ENCODE measurements at places on chromosomes 5 and 9.
A peak's percentile ranks its signal among the peaks of the same experiment; 100 is the strongest.

DNA sequence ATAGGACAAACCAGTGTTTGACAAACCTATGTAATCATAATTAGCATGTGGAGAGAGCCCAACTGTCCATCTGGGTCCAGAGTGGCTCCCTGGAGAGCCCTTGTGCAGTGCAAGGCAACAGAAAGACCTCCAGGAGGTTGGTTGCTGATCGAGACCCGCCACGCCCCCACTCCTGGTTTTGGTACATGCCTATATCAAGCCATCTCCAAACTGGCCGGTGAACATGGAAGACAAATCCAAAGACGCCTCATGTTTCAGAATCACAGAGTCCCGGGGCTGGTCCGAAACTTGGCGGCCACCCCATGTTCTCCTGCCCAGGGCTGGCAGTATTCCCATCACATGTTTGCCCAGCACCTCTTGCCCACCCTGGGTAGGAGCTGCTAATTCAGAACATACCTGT is 140.2 kb downstream of the PAX5 start:
- DNase-seq, result no peak

DNA sequence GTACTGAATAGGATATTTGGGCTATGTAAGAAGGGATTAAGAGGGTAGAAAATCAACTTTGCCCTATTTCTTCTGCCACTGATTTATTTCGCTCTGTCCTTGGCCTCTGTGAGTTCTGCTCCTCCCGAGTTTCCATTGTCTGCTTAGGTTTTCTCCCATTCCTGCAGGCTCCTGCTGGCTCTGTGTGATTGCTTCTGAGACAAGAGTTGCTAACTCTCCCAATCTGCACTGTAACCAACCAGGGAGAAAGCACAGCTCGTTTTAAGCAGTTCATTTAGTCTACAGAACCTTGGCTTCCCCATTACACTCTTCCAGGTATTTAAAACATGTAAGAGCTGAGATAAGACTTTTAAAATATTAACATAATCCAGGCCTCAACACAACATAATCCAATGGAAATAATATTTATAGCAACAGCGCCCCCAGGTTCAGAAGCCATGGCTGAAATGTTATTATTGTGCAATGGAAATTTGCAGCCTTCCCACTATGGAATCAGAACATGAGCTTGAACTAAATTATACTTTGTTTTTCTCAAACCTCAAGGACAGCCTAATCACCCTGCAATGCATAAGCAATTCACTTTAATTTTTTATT is 203.5 kb downstream of the ERCC6L2 start:
- no peak for DNase-seq

DNA sequence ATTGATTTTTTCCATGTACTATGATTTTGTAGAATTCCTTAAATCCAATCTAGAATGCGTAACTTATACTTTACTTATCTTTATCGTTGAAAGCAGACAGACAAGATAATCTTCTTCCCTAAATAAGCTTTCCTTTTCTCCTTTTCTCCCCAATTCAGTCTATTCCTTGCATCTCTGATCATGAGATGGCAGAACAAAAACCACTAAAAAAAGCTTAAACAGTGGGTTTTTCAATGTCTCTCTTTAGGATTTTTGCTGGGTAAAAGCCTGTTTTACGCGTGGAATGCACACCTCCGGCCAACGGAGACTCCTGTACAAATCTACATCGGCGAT is 755 bp downstream of the CDKN2B start:
- DNase-seq, result no peak

DNA sequence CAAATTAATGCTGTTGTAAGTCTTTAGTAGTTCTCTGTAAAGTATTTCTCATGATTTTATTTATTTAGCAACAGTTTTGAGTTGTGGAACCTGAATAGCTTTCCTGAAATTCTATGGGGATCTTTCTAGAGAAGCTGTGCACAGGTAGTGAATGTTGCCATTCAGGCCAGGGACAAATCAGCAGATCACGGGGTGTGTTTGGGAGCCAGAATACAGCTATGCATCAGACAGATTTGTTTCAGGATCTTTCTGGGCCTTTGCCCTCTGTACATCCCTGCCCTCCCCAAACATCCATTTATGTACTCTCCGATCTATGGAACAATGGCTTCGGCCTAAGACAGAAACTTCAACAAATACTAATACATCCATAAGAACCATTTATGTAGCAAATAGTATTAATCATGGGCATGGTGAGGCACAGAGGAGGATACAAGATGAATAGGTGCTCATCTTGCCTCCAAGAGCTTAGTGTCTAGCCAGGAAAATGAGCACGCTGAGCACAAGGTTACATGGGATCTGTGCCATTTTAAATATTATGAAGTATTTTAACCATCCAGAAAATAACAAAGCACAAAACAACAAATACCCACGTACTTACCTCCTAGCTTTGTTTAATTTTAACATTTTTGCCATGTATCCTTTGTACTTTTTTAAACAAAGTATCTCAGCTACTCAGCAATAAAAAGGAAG is 13.1 kb downstream of the ARHGEF37 start:
- DNase-seq, result no peak

GRCh38 chr9:88979791-88980190 is 11.5 kb upstream of the S1PR3 start:
- DNase-seq, result no peak

DNA sequence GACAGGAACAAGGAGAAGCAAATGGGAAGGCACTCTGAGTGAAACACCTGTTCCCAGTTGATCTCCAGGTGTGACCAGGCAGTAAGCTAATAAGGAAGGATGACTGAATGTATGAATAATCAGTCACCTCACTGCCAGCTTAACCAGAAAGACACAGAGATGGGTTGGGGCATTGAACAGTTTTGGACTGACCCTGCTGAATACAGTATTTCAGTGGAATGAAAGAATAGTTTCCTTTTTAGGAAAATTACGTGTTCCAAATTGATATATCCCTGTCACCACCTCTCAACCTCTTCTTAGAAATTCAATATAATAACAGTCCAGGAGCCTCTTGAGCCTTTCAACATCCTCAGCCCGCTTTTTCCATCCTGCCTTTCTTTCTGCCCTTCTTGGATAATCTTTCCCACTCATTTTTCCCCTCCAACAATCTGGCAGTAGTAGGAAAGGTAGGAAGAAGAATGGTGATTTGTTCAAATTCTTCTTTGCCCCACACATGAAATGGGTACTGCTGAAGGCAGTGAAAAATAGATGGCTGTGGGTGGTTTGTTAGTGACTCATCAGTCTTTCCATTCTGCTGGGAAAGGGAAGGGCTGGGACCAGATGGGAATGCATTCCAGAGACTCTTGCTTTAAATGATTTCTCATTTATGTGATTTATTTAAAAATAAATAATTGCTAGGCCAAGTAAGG is 117.9 kb downstream of the ZSWIM6 start:
- no peak for DNase-seq

GRCh38 chr5:156396063-156396829 is 69.3 kb downstream of the SGCD start:
- DNase-seq, result no peak

DNA sequence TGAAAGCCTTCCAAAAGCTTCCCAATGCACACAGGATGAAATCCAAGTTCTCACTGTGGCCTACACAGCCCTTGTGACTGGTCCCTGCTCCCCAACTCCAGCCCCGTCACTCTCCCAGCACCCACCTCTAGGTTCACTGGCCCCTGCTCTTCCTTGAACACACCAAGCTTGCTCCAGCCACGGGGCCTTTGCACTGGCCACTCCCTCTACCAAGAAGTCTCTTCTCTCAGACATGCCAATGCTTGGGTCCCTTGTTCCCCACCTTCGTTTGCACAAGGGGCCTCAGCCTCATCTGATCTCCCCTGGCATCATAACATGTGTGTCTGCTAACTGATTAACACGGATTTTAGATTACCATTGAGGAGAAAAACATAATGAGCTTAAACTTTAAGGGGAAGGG is 56.0 kb downstream of the ROR2 start:
- no peak for DNase-seq

- no peak for DNase-seq
These were observed 45.3 kb downstream of the SMARCA2 start for GRCh38 chr9:2060424-2060823.

GRCh38 chr5:175418251-175418650 is 25.7 kb downstream of the DRD1 start:
- no peak for DNase-seq

- DNase-seq, result peak; percentile 97
These were observed 136.9 kb upstream of the ANKH start for GRCh38 chr5:15008476-15008875.

- DNase-seq, result no peak
These were observed 17.5 kb upstream of the JAK2 start for GRCh38 chr9:4967523-4967922.

GRCh38 chr5:153796527-153796926 is 242.2 kb downstream of the FAM114A2 start:
- DNase-seq, result no peak

DNA sequence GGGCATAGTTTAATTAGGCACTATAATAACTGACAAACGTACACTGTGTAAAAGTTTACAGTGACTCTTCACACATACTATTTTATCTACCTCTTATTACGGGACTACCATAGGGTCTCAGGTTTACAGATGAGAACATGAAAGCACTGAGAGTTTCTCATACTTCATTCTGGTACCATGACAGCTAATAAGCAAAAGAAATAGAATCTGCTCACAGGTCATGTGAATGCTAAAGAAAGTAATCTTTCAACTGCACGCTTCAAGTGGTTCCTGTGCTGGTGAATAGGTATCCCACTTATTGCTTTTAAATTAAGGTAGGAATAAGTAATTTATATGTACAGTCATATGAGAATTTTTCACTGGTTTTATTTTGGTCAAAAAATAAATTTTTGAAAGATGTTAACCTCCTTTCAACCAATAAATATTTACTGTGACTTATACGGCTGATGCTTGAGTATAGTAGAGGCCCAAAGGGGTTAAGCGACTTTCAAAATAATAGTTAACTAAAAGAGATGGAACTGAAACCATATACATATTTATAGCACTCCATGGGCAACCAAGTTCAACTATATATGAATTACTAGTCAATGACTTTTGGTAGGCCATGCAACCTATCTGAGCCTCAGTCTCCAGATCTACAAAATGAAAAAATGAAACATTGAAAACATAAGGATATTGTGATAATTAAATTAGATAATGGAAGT is 8.1 kb downstream of the CDKN2A start:
- no peak for DNase-seq

DNA sequence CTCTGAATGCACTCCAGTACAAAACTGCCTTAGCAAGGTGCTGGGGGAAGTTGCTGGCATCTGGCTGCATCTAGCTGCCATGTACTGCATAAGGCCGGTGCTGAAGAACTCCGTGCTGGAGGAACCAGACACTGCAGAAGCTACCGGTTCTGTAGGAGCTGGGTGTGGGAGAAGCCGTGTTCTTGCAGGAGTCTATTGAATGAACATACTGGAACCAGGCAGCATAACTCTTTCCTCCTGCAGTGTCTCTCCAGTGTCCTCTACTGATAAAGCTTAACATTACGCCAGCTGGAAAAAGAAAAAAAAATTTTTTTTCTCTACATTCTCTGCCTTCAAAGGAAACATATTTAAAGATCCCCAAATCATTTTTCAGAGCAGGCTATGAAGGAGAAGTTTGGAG is 38.5 kb downstream of the VPS13A start:
- DNase-seq, result no peak

- DNase-seq, result no peak
These were observed 15.1 kb upstream of the MAN2A1 start for GRCh38 chr5:109674596-109674995.

GRCh38 chr5:1973391-1974013 is 90.8 kb upstream of the IRX4 start:
- no peak for DNase-seq

DNA sequence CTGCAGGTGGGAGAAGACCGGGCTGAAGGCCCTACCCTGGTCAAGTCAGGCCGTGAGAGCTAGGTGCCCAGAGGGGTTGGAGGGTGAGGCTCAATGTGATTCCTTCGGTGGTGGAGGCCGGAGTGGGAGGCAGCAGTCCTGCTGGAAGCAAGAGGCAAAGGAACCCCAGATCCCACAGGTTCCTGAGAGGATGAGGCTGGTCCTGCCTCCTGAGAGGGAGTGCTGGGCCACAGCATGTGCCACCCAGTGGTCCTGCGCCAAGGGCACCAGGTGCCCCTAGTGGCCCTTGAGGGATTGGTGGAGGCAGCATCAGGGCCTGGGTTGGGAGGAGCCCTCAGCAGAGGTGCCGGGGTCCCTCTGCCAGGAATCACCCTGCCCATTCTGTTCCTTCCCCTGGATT is 59.1 kb downstream of the BARX1 start:
- DNase-seq, result no peak

GRCh38 chr5:136006164-136006563 is 22.6 kb upstream of the TGFBI start:
- DNase-seq, result peak; percentile 32

GRCh38 chr5:145887976-145888574 is 15.3 kb upstream of the GRXCR2 start:
- DNase-seq, result no peak

- no peak for DNase-seq
These were observed 77.9 kb upstream of the RPS23 start for GRCh38 chr5:82356021-82356420.

DNA sequence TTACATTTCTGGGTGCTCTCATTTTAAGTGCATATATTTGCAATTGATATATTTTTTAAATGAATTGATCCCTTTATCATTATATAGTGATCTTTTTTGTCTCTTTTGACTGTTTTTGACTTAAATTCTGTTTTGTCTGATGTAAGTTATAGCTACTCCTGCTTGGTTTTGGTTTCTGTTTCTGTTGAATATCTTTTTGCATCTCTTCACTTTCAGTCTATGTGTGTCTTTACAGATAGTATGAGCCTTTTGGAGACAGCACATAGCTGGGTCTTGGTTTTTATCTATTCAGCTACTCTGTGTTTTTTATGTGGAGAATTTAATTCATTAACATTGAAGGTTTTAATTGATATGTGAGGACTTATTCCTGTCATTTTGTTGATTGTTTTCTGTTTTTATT is 311.3 kb downstream of the SPATA31D1 start:
- DNase-seq, result no peak

- peak; percentile 69 for DNase-seq
These were observed 26.2 kb downstream of the TCF7 start for GRCh38 chr5:134140530-134141201.

DNA sequence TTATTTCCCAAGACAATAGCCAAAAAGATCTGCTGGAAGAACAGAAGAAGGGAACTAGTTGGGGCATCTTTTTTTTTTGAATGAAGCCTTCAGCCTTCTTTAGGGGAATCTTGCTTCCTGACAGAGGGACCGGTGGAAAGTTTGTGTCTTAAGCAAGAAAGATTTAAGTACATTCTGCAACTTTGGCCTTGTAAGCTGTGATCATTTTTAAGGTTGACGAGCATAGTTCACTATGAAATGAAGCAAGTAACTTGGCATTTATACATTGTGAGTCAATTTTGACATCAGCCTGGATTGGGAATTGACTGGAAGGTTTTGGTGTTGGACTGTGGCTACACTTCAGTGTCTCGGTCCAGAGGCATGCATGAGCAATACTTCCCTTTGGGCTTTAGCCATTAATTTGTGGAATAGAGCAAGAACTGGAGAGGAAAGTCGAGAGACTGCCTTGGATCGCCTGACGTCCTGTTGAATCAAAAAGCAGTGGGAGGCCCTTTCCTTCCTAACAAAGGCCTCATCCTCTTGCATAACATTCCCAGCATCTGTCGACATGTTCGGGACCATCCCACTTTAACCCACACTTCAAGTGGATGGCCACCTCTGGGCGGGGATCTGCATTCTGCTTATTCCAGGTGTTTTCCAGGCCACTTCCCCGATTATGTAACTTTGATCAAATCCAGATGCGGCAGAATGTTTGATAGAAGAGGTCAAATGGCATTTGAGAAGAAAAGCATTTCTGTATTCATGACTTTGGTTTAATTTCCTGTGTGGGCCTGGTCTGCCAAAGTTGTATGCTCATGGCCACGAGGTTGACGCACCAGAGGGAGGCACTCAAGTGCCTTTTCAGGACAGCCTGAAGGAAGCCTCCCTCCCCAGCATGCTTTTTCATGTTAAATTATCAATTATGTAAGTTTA is 12.5 kb downstream of the ABL1 start:
- peak; percentile 95 for DNase-seq
